ENCODE measurements at places on chromosomes 5 and 9. TPM values are rescaled to one million over a fixed set of nuclear protein-coding genes. Genes with fewer than 3 reads are reported as not detected.

DNA sequence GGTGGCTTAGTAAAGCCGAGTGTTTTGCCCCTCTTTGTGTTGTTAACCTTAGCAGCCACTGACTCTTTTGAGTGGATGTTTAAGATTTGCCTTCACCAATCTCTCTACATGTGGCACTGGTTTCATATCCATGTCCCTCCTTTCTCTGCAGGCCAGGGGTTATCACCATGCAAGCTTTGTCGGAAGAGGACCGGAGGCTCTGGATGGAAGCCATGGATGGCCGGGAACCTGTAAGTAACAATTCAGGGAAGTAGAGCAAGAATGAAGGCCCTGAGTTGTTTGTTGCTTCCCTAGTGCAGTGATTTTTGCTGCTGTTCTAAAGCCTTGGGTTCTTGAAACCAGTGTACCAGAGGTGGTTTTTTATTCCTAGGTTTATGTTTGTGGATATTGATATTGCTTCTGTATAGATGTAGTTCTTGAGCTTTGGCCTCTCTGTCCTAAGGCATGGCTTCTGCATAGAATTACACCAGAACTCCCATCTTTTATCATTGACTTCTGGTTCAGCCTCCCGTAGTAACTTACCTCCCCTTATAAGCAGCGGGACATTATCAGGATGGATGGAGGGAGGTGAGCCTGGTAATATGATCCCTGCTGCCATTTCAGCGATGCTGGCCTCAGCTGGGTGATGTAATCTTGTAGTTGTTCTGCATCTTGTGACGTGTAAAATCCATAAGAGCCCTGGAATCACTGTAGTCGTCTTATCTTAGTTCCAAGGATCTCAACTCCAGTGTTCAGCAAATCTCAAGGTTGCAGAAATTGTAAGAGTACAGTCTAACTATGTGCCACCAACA lies 161.9 kb downstream of the ARHGAP26 start:
- peak; percentile 36 for DNase-seq

DNA sequence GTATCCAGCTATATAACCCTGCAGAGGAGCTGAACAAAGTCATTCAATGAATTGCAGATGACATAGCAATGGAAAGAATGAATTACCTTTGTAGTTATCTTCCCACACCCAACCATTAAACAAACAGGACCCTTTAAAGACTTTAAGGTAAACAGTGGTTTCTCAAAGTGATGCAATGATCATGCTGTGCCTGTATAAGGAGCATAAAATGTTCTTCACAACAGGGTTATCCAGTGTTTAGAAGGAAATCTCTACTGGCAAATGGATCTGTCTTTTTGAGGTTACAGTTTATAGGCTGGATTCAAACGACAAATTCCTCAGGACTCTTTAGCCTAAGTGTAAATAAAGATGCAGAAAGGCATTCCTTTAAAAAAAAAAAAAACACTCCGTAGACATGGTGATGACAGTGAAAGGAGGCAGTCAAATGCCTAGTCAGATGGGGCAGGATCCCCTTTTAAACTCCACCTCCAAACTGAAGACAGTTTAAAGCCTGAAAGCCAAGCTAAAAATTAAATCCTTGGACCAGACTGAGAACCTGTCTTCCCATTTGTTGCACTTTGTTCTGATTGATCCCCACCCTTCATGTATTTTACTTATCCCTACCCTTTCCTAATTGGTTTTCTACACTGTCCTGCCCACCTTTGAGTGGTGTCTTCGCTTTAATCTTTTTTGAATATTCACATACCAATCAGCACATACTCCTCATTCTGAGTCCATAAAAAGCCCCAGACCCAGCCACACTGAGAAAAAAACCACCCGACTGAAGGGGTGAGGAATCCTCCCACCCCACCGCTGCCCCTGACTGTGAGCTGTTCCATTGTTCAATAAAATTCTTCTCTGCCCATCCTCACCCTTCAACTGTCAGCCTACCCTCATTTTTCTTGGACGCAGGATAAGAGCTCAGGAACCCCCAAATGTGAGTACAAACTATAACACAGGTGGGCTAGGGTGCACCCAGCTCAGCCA lies 761.3 kb upstream of the DMAC1 start:
- peak; percentile 8 for DNase-seq

DNA sequence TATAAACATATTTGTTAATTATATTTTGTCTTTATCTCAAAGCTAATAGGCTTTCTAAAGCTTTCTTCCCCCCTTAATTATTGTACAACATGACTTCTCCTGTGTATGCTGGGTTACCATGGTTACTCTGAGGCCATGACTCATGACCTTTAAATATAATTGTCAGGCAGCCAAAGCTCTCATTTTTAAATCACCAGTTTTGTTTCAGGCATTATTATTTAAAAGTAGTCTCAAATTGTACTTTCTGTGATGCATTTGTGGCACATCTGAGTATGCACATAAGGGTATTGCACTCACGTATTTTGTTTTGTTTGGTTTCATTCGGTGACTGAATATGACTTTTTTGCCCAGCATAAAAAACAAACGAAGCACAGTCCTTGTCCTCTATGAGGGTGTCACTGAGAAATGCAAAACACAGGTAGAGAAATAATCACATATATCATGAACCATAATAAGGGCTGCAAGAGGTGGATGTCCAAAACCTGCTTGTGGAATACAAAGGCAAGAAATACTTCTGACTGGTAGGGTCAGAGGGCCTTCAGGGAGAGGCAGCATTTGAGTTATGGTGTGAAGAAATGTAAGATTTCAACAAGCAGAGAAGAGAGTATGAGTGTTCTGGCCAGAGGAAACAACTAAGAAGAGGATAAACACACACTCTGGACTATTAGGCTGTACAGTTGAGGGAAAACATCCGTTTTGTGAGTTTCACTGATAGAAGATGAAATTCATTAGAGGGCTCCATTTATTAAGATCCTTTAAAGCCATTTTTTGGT lies 2.1 kb downstream of the CCDC192 start:
- DNase-seq, result no peak

DNA sequence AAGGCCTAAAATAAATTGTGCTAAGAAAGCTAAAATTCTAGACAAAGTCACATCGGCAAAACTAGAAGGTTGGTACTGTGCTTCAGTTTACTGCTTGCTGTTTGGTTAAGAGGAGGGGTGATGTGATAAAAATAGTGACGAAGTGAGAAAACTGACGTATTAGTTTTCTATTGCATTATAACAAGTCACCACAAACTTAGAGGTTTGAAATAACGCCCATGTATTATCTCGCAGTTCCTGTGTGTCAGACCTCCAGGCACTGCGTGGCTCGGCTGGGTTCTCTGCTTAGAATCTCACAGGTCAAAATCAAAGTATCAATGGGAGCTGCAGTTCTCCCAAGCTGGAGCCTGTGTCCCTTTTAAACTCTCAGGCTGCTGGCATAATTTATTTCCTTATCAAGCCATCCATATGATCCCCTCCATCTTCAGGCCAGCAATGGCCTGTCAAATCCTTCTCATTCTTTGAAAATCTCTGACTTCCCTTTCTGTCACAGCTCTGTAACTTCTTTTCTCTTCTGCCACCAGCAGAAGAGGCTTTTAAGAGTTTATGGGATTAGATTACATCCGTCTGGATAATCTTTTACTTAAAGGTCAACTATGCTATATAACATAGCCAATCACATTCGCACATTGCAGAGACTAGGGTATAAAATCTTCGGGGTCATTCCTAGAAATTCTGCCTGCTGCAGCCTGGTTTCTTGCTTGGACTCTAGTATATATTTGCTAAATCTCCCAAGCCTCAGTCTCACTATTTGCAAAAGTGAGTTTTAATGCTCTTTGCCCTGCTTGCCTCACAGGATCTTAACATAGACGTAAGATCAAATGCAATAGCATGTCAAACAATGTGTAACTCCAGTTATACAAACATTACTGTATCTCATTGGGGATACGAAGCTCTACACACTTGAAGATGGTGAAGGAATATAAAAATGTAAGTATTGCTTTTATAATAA lies 104.0 kb upstream of the CDKN2B start:
- DNase-seq, result no peak

DNA sequence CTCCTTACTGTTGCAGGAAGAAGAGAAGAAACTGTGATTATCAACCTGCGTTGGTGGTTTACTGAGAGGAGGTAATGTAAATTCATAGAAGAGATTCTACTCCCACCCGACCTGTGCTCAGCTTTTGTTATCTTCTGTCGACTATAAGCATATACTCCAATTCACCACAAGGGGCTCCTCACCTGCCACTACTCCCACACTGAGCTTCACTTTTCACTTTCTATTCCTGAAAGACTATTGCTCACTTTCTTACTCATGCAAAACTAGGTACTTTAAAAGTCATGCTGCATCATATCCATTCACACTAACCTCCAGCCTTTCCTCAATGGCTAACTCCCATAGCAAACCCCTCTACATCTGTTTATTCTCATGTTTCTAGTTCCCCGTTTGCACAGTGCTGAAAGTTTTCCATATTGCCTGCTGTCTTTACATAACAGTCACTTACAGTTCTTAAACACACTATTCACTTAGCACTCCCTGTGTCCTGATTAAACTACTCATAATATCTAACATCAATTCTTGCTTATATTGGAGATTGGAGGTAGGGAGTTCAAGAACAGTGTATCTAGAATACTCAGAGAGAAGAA lies 1062.6 kb downstream of the NR2F1-AS1 start:
- peak; percentile 49 for DNase-seq

DNA sequence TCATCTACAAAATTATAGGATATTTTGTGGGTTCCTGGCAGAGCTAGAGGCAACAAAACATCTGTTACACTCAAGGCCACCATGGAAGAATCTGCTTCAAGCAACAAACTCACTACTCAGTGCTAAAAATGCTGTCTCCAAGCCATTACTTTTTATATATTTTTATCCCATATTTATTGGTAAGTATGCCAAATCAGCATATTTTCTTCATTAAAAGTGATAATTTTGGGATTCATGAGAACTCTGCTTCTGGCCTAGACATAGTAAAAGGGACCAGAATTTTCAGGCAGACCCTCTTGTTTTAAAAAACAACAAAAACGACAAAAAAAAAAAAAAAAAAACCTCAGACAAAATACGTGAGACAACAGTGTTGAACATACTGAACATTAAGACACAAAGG lies 236.0 kb downstream of the EDIL3 start:
- DNase-seq, result no peak

- no peak for DNase-seq
Measured at GRCh38 chr5:172715421-172715780, 55.6 kb downstream of the DUSP1 start.

DNA sequence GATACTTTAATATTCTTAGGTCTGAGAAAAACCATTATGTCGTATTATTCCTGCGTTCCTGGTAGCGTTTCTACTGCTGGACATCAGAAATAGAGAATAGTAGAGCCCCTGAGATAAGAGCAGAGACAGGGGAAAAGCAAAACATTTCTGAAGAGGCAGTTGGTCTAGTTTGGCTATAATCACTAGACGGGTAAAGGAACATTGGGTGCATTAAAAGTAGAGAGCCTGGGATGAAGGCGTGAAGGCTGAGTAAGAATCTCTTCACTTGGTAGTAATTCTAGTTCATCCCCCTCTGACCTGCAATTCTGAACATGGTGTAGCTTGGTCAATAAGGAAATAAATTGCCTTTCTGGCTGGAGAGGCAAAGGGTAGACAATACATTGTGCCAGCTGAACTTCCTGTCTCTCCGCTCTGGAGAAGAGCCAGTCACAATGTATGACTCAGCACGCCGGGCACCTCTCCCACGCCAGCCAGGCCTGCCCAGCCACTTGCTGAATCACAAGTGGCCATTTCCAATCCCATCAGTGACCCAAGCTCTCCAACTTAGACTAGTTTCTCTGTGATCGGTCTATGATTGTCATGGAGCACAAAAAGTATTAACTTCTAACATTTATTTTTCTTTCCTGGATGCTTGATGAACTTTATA lies 75.4 kb downstream of the STK32A start:
- peak; percentile 12 for DNase-seq

- no peak for DNase-seq
Measured at GRCh38 chr5:178199581-178200434, 4.5 kb upstream of the HNRNPAB start.

DNA sequence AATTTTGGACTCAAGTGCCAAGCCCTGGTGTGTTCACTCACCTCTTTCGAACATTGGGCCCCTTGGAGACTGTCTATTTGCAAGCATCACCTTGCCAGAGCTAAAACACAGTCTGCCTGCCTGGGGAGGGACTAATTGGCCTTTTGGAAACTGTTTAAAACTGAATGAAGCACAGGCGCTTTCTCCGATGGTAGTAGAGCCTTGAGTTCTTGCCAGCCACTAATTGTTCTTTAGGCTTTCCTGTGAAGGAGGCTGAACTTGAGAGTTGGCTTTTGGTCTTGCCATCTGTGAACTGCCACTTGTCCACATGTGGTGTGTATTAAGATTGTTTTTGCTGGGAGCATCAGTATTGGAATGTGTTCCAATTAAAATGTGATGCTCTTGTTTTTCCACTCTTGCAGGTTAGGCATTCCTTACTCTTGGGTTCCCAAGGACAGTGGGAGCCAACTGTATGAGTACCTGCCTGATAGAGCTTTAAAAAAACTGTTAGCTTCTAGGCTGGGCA lies 26.0 kb downstream of the GARNL3 start:
- DNase-seq, result no peak

The ZNF658 gene
- total RNA-seq, result 1.9 TPM

The POLR3G gene
- total RNA-seq, result 126 TPM
